ENCODE measurements at places on chromosomes 7 and 10.
A peak's percentile ranks its signal among the peaks of the same experiment; 100 is the strongest.

GRCh38 chr7:30663414-30663813 lies 18.8 kb downstream of the CRHR2 start:
- no peak for DNase-seq

DNA sequence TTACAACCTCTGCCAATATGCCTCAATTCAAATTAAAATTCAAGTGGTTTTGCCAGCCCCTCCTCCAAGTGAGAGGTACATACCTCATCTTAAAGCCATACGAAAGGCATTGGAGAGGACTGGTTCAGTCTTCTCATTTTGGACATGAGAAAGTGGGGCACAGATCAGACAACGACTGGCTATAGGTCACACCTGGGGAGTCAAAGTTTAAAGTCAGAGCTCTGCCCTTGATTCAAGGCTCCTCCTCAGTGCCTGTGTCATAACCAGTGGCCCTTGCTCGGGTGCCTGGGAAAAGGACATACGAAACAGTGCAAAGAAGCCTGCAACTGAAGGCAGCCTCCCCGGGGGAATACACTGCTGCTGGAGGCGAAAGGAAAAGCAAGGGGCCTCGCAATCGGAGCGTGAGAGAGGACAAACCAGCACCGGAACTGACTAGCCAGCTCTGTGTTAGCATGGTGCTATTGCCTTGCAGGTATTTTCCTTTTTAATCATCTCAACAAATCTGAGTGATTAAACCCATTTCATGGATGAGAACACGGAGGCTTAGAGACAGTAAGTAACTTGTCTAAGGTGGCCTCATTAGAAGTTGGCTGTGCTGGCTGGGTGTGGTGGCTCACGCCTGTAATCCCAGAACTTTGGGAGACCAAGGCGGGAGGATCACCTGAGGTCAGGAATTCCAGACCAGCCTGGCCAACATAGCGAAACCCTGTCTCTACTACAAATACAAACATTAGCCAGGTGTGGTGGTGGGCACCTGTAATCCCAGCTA lies 1.1 kb upstream of the MTPAP start:
- no peak for DNase-seq

DNA sequence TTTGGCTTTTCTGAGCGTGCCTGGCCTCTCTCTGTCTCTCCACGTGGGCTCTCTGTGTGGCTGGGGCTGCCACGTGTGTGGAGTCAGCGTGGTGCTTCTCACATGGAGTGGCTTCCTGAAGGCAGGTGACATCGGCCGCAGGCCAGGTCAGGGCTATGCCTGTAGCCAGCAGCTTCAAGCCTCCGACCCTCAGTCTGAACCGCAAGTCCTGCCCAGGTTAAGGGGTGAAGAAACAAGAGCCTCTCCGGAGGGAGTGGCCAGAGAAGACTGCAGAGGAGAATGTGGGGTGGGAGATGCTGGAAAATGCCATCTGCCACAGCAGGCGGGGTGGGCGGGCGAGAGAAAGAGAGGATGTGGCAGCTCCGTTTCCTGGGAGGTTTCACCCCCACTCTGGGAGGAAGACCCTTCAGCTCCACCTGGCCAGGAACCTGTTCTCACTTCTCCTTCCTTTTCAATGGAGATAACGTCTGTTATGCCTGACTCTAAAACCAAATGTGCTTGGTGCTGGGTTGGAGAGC lies 14.3 kb upstream of the VIPR2 start:
- DNase-seq, result no peak

DNA sequence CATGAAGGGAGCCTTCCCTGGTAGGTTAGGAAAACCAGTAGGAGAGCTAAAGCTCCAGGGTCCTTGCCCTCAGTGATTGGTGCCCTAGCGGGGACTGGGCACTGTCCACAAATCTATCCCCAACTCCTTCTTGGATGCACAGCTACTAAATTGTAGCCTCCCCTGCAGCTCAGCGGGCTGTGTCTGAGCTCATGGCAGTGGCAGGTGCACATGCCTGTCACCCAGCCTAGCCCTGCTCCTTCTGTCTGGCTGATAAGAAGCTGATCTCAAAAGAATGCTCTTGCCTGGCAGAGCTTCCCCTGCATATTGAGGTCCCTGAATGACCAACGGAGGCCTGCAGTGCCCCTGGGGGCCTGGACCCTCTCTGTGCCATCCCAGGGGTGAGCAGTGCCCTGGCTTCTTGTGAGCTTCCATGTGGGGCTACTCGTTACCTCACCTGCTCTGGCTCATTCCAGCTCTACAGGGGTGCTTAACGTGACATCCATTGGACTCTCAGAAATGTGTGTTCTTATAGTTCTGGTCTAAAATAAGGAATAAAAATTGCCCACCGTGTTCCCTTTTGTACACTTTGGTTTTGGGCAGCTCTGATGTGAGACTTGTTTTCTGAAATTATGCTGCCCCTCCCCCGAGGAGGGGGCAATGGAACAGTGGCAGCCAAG lies 59.8 kb upstream of the ANTXRL start:
- no peak for DNase-seq

- peak; percentile 79 for DNase-seq
Measured at GRCh38 chr7:131107337-131108211, 220.1 kb upstream of the MKLN1 start.

DNA sequence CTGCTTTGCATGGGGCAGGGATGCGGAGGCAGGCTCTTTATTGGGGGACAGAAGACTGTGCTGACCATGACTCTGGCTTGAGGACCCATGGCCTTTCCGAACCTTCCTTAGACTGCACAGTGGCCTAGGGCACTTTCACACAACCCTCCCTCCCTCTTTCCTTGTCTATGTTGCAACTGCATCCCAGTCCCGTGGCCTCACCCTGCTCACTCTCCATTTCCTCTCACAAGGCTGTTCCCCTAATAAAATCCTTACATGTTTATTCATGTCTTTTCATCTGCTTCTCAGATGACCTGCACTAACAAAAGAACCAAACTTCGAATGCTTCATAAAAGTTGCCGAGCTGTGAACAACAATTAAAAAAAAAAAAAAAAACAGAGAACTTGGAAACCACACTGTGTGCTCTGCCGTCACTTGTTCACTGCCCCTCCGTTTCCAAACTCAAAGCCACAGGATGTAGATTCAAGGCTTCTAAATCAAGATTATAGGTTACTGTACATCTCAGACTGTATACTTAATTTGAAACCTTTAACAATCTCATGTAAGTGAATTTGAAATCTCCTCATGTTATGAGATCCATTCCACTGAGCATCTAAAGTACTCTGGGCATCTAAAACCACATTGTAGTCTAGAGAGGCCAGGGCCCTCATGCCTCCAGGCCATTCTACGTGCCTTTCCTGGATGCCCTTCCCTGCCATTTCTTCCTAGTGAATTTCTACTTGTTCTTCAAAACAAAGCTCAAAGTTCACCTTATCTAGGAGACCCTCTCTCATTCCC lies 265.9 kb downstream of the SNX13 start:
- no peak for DNase-seq

DNA sequence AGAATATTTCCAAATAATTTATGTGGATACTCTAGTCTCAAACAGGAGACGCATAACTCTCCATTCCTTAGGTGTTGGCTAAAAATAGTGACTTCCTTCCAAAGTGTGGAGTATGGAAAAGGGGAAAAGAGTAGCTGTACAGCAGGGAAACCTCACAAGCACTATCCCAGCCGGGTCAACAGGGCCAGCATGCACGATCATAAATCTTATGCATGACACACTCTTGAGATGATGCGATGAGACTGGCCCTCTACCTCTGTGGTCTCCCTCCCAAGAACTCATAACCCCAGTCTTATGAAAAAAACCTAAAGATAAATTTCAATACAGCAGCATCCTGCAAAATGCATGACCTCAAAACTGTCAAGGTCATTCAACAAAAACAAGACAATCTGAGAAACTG lies 197.3 kb downstream of the TEX36 start:
- DNase-seq, result no peak

DNA sequence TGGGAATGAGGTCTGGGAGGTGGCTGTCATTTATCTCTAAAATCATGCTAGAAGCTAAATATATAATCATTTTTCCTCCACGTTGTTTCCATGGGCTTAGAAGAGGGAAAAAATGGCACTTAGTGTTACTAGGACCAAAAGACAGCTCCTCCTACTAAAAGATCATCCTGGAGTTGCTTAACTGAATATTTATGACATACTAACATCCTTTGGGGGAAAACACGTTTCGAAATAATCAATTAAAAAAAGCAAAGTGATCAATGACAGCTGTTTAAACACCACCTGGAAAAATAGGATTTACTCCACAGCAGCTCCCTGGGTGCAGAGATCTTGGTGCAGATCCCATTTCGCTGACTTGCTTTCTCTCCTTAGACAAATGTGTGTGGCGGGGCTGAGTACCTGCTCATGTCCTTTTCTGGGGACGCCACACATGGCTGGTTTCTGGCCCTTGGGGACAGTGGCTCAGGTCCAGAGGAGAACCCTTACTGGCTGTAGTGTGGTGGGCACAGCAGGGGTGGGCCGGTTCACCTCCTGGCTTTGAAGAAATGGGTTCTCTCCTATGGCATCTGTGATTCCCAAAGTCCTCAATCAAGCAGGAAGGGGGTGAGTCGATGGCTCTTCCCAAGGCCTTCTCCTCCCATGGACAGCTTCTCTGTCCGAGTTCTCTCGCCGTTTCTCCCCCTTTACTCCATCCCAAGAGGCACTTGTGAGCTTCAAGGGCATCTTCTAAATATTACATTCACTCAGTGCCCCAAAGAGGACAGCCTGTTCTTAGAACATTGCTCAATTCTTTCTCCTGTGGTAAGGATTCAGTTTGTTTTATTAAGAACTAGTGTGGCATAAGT lies 156.4 kb upstream of the KLF14 start:
- DNase-seq, result no peak

DNA sequence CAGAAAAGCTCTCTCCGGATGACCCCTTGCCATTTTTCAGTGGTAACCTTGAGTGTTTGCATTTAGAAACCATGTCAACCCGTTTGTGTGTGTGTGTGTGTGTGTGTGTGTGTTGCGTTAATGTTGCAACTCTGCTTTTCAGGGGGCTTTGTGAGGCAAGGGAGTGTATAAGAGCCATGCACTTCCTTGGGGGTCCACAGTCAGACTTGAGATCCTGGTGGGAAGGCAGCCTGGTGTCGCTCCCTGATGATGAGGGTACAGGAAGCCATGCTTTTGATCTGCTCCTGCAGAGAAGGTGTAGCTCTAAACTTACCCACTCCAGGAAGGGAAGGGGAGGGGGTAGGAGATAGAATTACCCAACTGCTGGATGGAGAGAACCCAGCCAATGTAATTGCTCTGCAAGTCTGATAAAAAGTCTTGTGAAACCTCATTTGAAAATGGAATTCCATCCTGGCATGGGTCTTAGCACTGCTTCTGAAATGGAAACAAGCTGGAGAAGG lies 10.7 kb downstream of the GRK5 start:
- DNase-seq, result no peak

DNA sequence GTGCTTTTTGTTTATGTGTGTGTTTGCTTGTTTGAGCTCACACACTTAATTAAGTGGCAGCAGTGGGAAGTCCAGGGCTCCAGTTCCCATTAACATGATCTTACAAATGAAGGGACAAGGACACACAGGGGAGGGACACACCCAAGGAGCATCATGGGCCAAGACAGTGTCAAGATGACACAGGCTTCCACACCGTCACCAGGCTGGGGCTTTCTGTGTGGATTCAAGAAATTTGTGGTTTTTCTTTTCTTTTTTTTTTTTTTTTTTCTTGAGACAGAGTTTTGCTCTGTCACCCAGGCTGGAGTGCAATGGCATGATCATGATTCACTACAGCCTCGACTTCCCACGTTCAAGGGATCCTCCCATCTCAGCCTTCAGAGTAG lies 173.6 kb downstream of the KIAA1217 start:
- peak; percentile 30 for DNase-seq

DNA sequence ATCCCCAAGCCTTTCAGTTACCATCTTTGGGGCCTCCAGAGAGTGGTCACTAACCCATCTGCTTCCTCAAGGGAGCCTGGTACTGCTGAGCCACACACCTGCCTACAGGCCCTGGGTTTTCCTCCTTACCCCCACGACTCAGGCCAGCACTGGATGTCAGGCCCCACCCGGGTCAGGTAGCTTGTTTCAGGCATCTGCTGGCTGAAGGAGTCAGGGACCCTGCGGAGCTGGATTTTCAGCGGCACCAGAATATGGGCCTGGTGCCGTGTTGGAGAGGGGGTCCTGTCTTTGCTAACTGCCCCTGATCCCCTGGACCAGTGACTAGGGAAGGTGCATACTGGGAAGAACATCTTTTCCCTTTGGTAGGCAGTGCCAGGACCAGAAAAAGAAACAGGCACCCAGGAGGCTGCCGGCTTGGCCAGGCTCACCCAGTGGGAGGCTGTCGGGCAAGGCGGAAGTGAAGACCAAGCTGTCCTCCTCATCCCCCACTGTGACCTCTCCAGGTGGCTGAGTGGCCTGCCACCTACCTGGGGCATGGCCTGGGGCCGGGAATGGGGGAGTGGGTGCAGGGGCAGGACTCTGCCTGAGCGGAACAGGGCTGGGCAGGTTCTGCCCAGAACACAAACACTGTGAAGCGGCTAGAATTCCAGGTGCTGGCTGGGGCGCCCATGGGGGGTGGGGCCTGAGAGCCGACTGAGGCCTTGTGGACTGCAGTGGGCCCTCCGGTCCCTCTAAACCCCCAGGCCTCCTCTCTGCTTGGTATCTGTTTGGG lies 12.4 kb upstream of the SAMD8 start:
- DNase-seq, result no peak

GRCh38 chr7:126720232-126720631 lies 532.5 kb downstream of the GRM8 start:
- DNase-seq, result no peak

DNA sequence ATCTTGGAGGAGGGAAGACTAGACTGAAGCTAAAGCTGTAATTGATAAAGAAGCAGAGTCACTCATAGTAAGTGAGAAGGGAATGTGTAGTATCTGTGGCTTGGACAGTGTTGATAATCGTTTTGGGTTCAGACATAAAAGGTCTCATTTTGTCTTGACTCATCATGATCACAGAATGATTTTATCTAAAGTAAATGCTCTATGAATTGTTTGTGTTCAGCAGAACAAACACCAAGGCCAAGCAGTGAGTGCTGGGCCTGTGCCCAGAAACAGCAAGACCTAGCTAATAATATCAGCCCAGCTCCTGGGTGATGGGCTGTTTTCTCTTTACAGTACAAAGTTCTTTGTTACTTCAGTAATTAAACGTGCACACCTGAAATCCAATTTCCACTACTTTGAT lies 26.7 kb upstream of the CD36 start:
- DNase-seq, result no peak

GRCh38 chr10:23171232-23171876 lies 20.8 kb upstream of the PTF1A start:
- no peak for DNase-seq

- DNase-seq, result no peak
Measured at GRCh38 chr7:135210888-135211178, 493 bp downstream of the WDR91 start.

GRCh38 chr10:20890491-20891337 lies 6.4 kb downstream of the NEBL start:
- DNase-seq, result no peak

DNA sequence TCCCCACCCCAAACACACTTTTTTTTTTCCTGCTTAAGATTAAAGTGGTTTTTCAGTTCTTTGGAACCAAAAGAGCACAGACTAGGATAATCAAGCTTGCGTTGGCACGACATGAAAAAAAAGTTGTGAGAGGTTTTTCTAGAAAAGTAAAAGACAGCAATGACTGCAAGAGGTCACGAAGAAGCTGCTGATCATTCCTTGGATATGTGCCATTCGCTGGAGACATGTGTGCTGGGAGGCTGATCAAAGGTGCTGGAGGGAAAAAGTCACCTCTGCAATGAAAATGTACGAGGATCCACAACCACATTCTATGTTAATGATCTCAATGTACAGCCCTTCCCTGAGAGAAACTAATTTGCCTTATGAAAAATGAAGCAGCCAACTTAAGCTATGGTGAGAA lies 5.4 kb downstream of the AKR1B1 start:
- DNase-seq, result no peak

GRCh38 chr10:90417476-90418210 lies 440.2 kb downstream of the HTR7 start:
- DNase-seq, result no peak
